Bladder microvascular endothelial cell (primary cell): ENCODE measurements at places on chromosomes 7 and 10. TPM values are rescaled to one million over a fixed set of nuclear protein-coding genes. Genes with fewer than 3 reads are reported as not detected.

FKBP6 gene
- total RNA-seq = not detected in 2 replicates

PSMG3 gene
- total RNA-seq = 15.0 and 25.1 TPM in 2 replicates

SHOC2 gene
- 28.8 and 67.7 TPM in 2 replicates for total RNA-seq

TMEM26 gene
- total RNA-seq = not detected in 2 replicates

TMEM139 gene
- 0.19 TPM in 1 of 2 replicates, not detected in the other for total RNA-seq

ADRB1 gene
- 0.32 and 47.8 TPM in 2 replicates for total RNA-seq

FAM237B gene
- not detected in 2 replicates for total RNA-seq

SEMA3A gene
- 2.4 and 42.2 TPM in 2 replicates for total RNA-seq

MRM2 gene
- 11.7 and 13.5 TPM in 2 replicates for total RNA-seq

CABCOCO1 gene
- total RNA-seq = under 0.01 and 0.06 TPM in 2 replicates

COL1A2 gene
- 19.6 and 72.4 TPM in 2 replicates for total RNA-seq

CYP26C1 gene
- total RNA-seq = 1.1 and 2.1 TPM in 2 replicates

ZNF853 gene
- 0.16 and 1.9 TPM in 2 replicates for total RNA-seq

SHH gene
- under 0.01 and 0.06 TPM in 2 replicates for total RNA-seq

WEE2 gene
- not detected in 2 replicates for total RNA-seq

MMRN2 gene
- total RNA-seq = 203 and 292 TPM in 2 replicates

CALHM3 gene
- total RNA-seq = not detected in 2 replicates

CPA4 gene
- total RNA-seq = 0.25 TPM in 1 of 2 replicates, not detected in the other

AKR1C2 gene
- total RNA-seq = 0.97 and 19.7 TPM in 2 replicates

TSPAN12 gene
- total RNA-seq = 18.8 and 61.3 TPM in 2 replicates
